Activated T-helper 1 cell treated with anti-CD3 and anti-CD28 coated beads, Interleukin-12 subunit alpha, Interleukin-12 subunit beta, Interleukin-2, Interleukin-4 antibody, amounts not matched to agents 30 ng/mL and 10 ng/mL and 1 ng/mL, durations not matched to agents 14 hours and 24 hours and 36 hours (primary cell): ENCODE measurements at places on chromosomes 3 and 15. TPM values are rescaled to one million over a fixed set of nuclear protein-coding genes. Genes with fewer than 3 reads are reported as not detected.

DNA sequence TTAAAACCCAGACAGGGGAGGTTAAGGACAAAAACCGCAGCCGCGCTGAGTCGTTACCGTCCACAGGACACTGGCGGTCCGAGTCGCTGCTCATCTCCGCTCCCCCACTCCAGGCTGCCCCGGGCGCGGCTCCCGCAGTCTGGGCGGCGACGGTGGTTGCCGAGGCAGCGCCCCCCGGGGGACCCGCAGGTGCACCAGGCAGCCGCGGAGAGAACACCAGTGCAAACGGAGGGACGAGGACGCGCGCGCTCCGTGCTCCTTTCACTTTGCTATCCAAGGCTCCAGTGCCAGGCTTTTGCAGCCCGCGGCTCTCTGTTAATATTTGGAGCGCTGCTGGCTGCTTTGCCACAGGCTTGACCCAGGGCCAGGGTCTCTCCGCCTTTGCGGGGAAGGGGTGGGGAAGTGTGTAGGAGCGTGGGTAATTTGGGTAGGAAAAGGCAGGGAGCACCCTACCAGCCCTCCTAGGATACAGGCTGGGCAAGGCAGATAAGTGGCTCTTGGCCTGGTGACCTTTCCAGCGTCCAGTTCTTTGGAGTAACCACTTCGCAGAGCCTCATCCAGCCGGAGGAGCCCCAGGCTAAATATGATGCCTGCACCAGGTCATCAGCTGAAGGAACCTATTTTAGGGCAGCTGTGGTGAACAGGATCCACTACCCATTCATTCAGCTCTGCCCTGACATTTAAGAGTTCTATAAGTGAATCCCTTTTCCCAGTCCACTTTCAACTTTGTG lies at the start of gene GADL1:
GADL1 (minus strand) TSS at position 141 of the 731 bp plus-strand sequence; CDS start at position 94, 47 bp downstream.
- peaks cover 57% of the 10 kb centered on the region for H3K27me3 ChIP-seq
- H3K27ac ChIP-seq: no peak within 1 kb of the TSS
- no peaks in the 10 kb centered on the region for H3K36me3 ChIP-seq
- no peak for DNase-seq

GRCh38 chr15:68047826-68048225 lies 6.3 kb upstream of the PIAS1 start:
- no peak for DNase-seq
- no peak overlapping the region for H3K4me3 ChIP-seq
- no peak overlapping the region for H3K27ac ChIP-seq
- peaks cover 6% of the 10 kb centered on the region for H3K4me1 ChIP-seq
- H3K36me3 ChIP-seq: peaks cover 5% of the 10 kb centered on the region
- peaks cover 10% of the 10 kb centered on the region for H3K27me3 ChIP-seq

- no peaks in the 10 kb centered on the region for H3K4me1 ChIP-seq
- no peak for DNase-seq
- H3K27ac ChIP-seq: no peak overlapping the region
These were observed 515.6 kb upstream of the SGO1 start for GRCh38 chr3:20701641-20702040.

DNA sequence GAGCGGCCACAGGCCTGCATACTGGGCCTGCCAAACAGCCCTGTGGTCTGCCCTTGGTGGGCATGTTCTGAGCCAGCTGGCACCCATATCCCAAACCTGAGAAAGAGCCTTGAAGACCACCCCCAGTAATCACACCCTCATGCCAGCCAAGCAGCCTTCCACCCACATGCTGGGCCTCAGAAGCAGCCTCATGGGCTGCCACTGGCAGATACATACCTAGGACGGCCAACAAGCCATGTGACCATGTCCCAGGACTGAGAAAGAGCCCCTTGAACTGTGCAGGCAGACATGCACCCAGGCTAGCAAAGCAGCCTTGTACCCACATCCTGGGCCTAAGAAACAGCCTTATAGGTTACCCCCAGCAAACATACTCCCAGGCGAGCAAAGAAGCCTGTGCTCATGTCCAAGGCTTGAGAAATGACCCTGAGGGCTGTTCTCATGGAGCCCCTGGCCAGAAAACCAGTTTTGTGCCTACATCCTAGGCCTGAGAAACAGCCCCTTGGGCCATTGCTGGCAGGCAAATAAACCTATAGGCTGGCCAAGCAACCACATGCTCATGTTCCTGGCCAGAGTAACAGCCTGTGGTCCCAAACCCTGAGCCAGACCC lies 24.9 kb downstream of the TUBGCP5 start:
- H3K27me3 ChIP-seq: no peaks in the 10 kb centered on the region
- peaks cover 19% of the 10 kb centered on the region for H3K36me3 ChIP-seq

DNA sequence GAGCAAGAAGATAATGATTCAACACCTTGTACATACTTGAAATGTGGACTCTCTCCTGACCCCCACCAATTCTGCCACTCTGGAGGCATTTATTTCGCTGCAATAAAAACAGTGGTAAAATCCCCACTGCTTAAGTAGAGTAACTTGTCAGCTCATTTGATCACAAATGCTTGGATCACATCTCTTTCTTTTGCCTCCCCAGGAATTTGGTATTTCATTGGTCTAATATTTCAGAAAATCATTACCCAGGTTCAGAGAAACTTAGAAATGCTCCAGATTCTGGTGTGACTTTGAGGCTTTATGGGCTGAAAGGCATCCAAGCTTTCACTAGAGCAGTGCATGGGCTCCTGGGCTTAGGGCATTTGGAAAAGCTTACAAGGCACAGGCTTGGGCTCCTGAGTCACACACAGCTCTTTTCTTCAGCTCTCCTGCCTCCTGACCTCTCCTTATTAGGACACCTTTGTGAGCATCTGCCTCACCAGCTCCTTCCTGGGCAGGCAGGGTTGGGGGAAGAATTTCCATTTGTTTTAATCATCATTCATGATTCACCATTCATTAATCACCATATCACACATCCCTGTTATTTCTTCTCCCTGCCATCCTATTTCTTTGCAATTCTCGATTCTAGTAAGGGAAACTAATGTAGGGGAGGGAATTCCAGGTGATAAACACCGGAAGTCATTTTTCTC lies 22.5 kb downstream of the CDCP1 start:
- no peak for DNase-seq
- peaks cover 28% of the 10 kb centered on the region for H3K4me1 ChIP-seq
- H3K36me3 ChIP-seq: peaks cover under 1% of the 10 kb centered on the region
- no peak overlapping the region for H3K27ac ChIP-seq
- no peak overlapping the region for H3K4me3 ChIP-seq
- peaks cover 50% of the 10 kb centered on the region for H3K27me3 ChIP-seq

The SMAD6 gene
- 0.34 and 0.83 TPM in 2 replicates for total RNA-seq

The DUOX1 gene
- 0.10 and 0.13 TPM in 2 replicates for total RNA-seq

The STAB1 gene
- total RNA-seq: 0.05 and 0.16 TPM in 2 replicates
